Activated CD4-positive, CD25-positive, alpha-beta regulatory T cell (primary cell): ENCODE measurements at places on chromosomes 16 and 17.

GRCh38 chr16:57911743-57912142 is 59.2 kb downstream of the CNGB1 start:
- DNase-seq, result no peak

DNA sequence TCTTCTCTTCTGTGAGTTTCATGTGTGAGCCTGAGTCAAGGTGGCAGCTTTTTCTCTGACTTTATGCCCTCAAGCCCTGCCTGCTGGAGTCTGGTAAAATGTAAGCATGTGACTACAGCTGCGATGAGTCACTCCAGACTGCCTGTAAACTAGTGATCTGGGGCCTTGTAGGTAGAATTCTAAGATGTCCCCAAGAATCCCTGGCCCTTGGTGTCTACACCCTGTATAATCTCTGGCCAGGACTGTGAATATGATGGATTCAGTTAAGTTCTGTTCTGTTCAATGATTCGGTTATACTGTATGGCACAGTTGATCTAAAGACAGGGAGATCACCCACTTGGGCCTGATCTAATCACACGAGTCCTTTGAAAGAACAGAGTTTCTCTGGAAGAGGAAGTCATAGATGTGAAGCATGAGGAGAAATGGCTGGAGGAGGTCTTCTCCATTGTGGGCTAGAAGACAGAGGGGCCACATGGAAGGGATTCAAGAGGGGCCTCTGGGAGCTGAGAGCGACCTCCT is 29.8 kb downstream of the PRSS54 start:
- no peak for DNase-seq

DNA sequence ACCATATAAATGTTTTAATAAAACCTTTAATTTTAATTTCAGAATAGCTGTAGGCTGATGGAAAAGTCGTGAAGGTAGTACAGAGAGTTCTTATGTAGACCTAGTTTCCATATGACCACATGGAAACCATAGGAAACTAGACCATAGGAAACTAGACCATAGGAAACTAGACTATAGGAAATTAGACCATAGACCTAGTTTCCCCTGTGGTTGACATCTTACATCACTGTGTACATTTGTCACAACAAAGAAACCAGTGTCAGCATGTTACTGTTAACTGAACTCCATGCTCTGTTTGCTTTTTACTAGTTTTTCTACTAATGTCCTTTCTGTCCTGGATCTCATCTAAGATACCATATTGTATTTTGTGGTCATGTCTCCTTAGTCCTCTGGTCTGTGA is 14.6 kb downstream of the NUDT7 start:
- DNase-seq, result no peak

DNA sequence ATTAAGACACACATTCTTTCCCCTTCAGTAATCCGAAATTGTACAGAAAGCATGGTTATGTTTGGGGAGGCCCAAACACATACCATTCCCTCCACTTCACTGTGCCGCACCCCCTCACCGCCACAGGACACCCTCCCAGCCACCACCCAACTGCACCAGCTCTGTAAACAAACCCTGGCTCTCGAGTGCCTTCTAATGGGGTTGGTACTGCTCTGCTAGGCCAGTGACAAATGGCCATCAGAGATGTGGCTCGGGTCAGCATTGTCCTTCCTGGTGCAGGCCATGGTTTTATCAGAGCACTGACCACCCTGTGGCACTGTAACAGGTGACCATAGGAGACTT is 24.0 kb upstream of the SREBF1 start:
- DNase-seq, result no peak

- DNase-seq, result no peak
Observed at GRCh38 chr17:691423-691822, 23.2 kb downstream of the VPS53 start.

DNA sequence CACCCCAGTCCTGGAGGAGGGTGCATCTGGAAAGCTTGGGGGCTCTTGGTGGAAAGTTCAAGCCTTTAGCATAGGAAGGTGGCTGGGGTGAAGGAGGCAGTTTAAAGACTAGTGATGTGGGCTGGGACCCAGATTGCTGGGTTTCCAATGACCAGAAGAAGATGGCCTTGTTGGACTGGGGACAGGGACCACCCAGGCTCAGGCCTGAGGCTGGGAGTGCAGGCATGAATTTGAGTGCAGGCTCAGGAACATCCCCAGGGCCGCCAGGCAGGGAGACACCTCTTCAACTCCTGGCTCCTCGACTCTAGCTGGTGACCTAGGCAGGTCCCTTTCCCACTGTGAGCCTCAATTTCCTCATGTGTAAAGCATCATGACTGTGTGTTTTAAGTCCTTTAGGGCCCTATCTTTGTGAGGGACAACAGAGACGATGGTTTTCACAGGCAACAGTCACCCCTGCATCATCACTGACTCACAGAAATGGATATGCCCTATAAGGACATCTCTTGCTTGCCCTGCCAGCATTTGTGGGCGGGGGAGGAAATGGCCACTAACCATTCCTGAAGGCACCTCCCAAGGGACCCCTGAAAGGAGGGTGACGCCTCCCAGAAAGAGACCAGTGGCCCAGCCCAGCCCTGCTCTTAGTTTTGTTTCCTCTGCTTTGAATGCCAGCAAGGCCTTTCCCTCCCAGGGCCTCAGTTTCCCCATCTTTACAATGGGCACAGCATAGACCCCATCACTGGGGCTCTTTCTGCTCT is 11.1 kb downstream of the NLRC5 start:
- DNase-seq, result no peak

GRCh38 chr16:12716658-12717057 is 87.0 kb downstream of the CPPED1 start:
- no peak for DNase-seq

DNA sequence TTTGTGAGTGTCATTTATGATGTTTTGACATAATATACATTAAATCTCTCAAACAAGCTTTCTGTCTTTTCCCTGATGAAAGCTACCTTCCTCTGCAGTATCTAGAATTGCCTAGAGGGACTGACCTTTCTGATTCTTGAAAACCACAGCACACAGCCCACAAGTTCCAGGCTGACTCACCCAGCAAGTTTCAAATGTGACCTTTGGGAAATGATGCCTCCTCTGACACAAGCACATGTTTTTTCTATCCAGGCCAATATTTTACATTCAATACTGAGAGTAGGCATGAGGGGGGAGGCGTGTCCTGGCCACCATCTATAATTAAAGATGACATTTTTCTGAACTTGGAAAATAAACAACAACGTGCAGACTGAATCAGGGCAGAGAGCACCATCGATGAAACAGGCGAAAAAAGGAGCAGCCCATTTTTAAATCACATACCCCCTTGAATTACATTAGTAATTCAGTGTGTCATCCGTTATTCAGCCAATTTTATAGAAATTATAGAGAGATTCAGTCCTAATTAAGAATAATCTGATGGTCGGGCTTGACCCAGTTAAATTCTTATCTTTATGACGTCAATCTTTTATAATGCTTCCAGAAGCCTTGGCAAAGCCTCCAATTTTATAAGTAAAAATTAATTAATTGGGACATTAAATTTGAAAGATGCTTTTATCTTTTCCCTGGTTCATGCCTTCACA is 292.6 kb upstream of the CDH11 start:
- DNase-seq, result no peak

- no peak for DNase-seq
Observed at GRCh38 chr16:57106767-57107166, 14.4 kb downstream of the CPNE2 start.

DNA sequence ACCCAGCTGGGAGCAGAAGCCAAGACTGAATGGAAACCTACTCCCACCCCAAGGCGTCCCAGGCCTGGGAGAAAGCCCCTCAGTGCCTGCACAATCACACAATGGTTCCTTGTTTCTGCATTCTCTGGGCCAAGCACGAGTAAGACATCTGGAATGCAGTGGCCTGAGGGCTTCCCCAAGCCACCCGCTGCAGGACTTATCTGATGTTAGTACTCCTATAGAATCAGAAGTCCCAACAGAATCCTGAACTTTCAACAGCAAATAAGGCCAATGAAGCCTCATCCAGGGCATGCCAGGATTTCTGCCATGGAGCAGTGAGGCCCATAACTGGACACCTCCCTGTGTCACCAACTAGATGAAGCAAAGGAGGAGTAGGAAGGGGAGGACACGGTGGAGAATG is 28.6 kb downstream of the MYO18A start:
- no peak for DNase-seq

DNA sequence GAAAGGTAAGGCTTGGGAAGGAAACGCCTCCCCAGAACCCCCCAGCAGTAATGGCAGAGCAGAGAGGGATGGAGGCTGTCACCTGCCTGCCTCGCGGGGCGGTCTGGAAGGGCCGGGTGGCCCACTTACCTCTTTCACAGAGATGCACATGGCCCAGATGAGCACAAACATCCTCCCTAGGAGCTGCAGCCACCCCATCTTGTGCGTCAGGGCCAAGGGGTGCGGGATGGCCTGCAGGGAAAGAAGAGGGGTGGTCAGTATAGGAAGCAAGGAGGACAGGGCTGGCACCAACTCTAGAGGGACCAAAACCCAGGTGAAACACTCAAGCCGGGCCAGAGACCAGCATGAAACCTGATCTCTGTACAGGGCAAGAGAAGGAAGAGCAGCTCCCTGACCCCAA is 29.7 kb downstream of the TRPV3 start:
- no peak for DNase-seq

DNA sequence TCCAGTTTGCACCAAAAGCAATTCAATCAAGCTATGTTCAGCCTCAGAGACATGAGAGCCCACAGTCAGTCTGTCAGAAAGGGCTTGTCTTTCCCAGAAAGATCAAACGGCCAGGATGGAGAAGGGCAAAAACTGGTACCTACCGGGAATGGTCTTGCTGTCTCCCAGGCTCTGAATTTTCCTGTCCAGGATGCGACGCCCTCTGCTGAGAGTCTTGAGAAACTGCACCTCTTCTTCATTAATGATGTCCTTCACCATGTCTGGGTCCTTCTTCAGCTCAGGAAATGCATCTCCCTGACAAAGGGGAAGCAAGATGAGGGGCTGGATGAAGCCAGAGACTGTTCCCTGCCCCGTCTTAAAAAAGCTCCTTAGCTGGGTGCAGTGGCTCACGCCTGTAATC is 15.8 kb upstream of the EXOSC6 start:
- DNase-seq, result no peak

GRCh38 chr17:80347536-80347935 is 67.4 kb upstream of the ENDOV start:
- no peak for DNase-seq

GRCh38 chr16:27084307-27085028 is 17.7 kb downstream of the C16orf82 start:
- no peak for DNase-seq

DNA sequence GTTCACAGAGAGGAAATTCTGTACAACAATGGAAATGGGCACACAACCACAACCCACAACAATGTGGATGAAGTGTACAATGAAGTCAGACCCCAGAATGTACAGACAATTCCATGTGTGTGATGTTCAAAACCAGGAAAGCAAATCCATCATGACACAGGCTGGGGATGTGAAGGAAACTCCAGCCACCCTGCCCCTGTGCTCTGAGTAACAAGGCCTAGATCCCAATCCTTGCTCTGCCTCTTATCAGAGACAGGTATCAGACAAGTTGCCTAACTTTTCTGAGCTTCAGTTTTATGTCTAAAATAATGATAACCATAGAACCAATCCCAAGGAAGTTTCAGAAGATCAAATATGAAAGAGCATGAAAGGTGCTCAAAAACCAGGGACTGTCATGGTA is 1.8 kb upstream of the C16orf95 start:
- DNase-seq, result no peak

- peak; percentile 64 for DNase-seq
Observed at GRCh38 chr17:1108765-1109605, 70.8 kb downstream of the ABR start.

DNA sequence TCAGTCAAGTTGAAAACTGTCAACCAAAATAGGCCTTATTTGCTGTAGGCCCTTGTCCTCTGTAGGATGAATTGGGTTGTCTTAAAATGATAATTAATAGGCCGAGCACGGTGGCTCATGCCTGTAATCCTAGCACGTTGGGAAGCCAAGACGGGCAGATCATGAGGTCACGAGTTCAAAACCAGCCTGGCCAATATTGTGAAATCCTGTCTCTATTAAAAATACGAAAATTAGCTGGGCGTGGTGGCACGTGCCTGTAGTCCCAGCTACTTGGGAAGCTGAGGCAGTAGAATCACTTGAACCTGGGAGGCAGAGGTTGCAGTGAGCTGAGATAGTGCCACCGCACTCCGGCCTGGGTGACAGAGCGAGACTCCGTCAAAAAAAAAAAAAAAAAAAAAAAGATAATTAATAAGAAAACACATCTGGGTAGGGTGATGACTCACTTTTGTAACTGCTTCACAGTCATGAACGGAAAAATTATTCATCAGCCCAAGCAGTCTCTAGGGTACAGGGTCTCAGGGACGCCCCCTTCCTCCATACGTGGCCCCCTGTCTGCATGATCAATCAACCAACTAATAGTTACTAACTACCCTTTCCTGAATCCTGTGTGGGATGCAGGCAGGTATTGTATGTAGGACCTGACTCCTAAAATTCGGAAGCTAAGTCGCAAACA is 137.0 kb upstream of the RCVRN start:
- no peak for DNase-seq

DNA sequence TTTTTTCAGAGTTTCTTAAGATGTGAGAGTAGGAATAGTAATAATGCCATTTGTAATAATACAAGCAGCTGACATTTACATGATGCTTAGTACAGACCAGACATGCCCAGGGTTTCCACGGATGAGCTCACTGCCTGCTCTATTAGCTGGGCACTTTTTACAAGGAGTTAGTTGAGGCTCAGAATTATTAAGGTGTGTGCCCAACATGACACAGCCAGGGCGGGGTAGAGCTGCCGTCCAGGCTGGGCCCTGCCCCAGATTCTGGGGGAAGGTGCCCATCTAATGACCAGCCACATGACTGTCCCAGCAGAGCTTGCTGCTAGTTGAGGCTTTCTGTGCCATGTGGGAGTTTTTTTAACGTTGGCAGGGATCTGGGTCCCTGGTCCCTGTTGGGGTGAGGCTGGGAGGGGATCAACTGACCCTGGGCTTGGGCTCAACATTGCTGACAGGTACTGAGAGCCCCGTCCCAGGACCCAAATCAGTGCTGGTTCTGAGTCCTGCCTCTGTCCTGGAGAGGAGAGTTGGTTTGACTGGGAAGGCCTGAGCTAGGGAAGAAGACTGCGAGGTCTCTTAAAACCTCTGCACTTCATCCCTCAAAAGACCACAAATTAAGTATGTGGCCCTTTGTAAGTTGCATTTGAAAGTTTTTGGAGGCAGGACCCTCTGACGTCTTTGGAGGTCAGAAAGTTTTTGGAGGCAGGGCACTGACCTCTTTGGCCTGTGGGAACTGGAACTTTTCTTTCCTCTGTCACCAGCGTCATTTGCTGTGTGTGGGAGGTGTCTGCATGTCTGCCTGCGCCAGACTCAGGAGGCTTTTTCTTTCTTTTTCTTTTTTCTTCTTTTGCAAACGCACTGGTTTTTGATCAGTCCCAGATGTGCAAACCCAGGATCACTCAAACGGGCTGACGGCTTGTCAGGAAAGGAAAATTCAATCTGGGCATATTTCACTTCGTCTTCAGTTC is 2.2 kb downstream of the CRISPLD2 start:
- DNase-seq, result no peak

GRCh38 chr17:45098869-45099616 is 33.3 kb downstream of the PLCD3 start:
- peak; percentile 56 for DNase-seq

GRCh38 chr16:53257001-53257400 is 177.3 kb upstream of the RBL2 start:
- no peak for DNase-seq

GRCh38 chr17:67824735-67825626 is at the start of gene BPTF:
Gene BPTF, plus strand, starts transcription at chr17:67825503. Its CDS starts 222 bp downstream, at chr17:67825725.
- peak; percentile 82 for DNase-seq
